ENCODE measurements at places on chromosomes 2 and 18. TPM values are rescaled to one million over a fixed set of nuclear protein-coding genes. Genes with fewer than 3 reads are reported as not detected.

Gene GPAT2
- not detected for total RNA-seq

DNA sequence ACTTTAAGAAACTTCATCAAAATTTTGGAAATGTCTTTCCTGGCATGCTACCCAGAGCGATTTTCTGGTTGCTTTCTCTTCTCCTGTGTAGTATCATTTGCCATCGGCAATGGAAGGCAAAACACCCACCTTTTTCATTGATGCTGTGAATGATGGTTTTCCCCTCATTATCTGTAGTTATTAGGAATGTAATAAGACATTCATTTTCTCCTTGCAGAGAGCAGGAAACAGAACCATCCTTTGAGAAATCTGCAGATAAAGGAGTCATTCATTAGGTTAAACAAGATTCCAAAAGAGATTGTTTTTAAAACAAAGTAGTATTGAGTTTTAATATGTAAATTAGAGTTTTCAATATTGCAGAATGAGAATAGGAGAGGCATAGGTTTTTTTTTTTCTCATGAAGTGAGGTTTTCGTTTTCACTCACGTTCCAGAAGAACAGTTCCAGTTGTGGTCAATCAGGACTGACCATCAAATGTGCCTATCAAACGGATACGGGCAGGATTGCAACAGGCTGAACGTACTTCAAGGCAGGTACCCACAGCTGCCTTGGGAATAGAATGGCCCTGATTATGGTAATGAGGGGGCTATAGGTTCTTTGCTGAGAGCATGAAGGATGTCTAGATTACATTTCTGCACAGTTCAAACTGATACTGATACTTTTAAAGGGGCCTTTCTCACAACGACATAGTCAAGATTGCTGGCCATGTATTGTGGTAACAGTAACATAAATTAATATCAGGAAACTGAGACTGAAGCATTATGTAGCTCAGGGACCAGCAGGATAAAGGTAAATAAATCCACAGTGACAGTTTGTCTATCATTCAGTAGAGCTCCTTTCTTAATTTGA is 49.8 kb upstream of the PLA2R1 start:
- DNase-seq: no peak
- H3K27ac ChIP-seq: no peak overlapping the region
- H3K36me3 ChIP-seq: no peaks in the 10 kb centered on the region
- no peaks in the 10 kb centered on the region for H3K27me3 ChIP-seq
- no peak overlapping the region for H3K4me3 ChIP-seq
- H3K4me1 ChIP-seq: no peaks in the 10 kb centered on the region

Gene NUP35
- 12.0 TPM for total RNA-seq

- H3K27me3 ChIP-seq: no peaks in the 10 kb centered on the region
- H3K4me1 ChIP-seq: no peaks in the 10 kb centered on the region
- no peak overlapping the region for H3K4me3 ChIP-seq
- no peaks in the 10 kb centered on the region for H3K36me3 ChIP-seq
These were observed 171.9 kb downstream of the KLHL29 start for GRCh38 chr2:23556929-23557328.

Gene UGT1A3
- not detected for total RNA-seq

- H3K36me3 ChIP-seq: no peaks in the 10 kb centered on the region
- peak overlapping the region; percentile 30 for H3K4me3 ChIP-seq
- peaks cover 24% of the 10 kb centered on the region for H3K4me1 ChIP-seq
- DNase-seq: peak; percentile 3
- peaks cover 54% of the 10 kb centered on the region for H3K27me3 ChIP-seq
These were observed 916 bp downstream of the TNFRSF11A start for GRCh38 chr18:62325806-62326645.

Gene GREB1L
- 16.2 TPM for total RNA-seq

GRCh38 chr2:197308585-197308984 is 2.0 kb downstream of the ANKRD44 start:
- no peak for DNase-seq
- no peaks in the 10 kb centered on the region for H3K27me3 ChIP-seq
- H3K4me3 ChIP-seq: no peak overlapping the region
- H3K27ac ChIP-seq: no peak overlapping the region

- no peaks in the 10 kb centered on the region for H3K36me3 ChIP-seq
- H3K27me3 ChIP-seq: peaks cover 53% of the 10 kb centered on the region
- DNase-seq: no peak
- H3K27ac ChIP-seq: no peak overlapping the region
These were observed 127.0 kb upstream of the AGAP1 start for GRCh38 chr2:235366807-235367206.

- peak; percentile 35 for DNase-seq
- H3K27me3 ChIP-seq: no peaks in the 10 kb centered on the region
- no peak overlapping the region for H3K4me3 ChIP-seq
- no peak overlapping the region for H3K27ac ChIP-seq
These were observed 5.5 kb upstream of the RMDN2 start for GRCh38 chr2:37919631-37920032.

- peaks cover 8% of the 10 kb centered on the region for H3K4me1 ChIP-seq
- no peak overlapping the region for H3K4me3 ChIP-seq
- no peak for DNase-seq
- no peak overlapping the region for H3K27ac ChIP-seq
- no peaks in the 10 kb centered on the region for H3K27me3 ChIP-seq
- H3K36me3 ChIP-seq: no peaks in the 10 kb centered on the region
These were observed 11.2 kb upstream of the CYP27C1 start for GRCh38 chr2:127231130-127231865.

- no peaks in the 10 kb centered on the region for H3K4me1 ChIP-seq
- H3K4me3 ChIP-seq: no peak overlapping the region
- DNase-seq: no peak
- H3K36me3 ChIP-seq: peaks cover 50% of the 10 kb centered on the region
- no peak overlapping the region for H3K27ac ChIP-seq
These were observed 36.6 kb downstream of the CEP68 start for GRCh38 chr2:65092791-65093190.

- no peak overlapping the region for H3K4me3 ChIP-seq
- no peaks in the 10 kb centered on the region for H3K36me3 ChIP-seq
- no peaks in the 10 kb centered on the region for H3K4me1 ChIP-seq
- H3K27me3 ChIP-seq: no peaks in the 10 kb centered on the region
- no peak overlapping the region for H3K27ac ChIP-seq
- DNase-seq: no peak
These were observed 99.6 kb downstream of the FMNL2 start for GRCh38 chr2:152434395-152435182.

GRCh38 chr2:69693775-69694450 is 48.0 kb upstream of the ANXA4 start:
- peaks cover 36% of the 10 kb centered on the region for H3K4me1 ChIP-seq
- H3K27me3 ChIP-seq: peaks cover 6% of the 10 kb centered on the region
- H3K27ac ChIP-seq: no peak overlapping the region

- no peak overlapping the region for H3K27ac ChIP-seq
- no peak for DNase-seq
- H3K4me1 ChIP-seq: no peaks in the 10 kb centered on the region
- H3K36me3 ChIP-seq: no peaks in the 10 kb centered on the region
- H3K27me3 ChIP-seq: no peaks in the 10 kb centered on the region
These were observed 200.3 kb upstream of the SLC39A10 start for GRCh38 chr2:195456771-195457170.

- no peak overlapping the region for H3K4me3 ChIP-seq
- no peaks in the 10 kb centered on the region for H3K36me3 ChIP-seq
- peaks cover 2% of the 10 kb centered on the region for H3K27me3 ChIP-seq
- H3K4me1 ChIP-seq: peaks cover 6% of the 10 kb centered on the region
These were observed 45.9 kb upstream of the AFF3 start for GRCh38 chr2:100188326-100188725.

- peaks cover 24% of the 10 kb centered on the region for H3K4me1 ChIP-seq
- no peaks in the 10 kb centered on the region for H3K36me3 ChIP-seq
- peak overlapping the region; percentile 58 for H3K27ac ChIP-seq
- H3K27me3 ChIP-seq: no peaks in the 10 kb centered on the region
These were observed 637.1 kb upstream of the CHAC2 start for GRCh38 chr2:53130441-53130943.

GRCh38 chr2:38719706-38720105 is 31.5 kb downstream of the SRSF7 start:
- H3K36me3 ChIP-seq: no peaks in the 10 kb centered on the region
- H3K27me3 ChIP-seq: no peaks in the 10 kb centered on the region
- H3K27ac ChIP-seq: no peak overlapping the region
- peaks cover 14% of the 10 kb centered on the region for H3K4me1 ChIP-seq
- H3K4me3 ChIP-seq: no peak overlapping the region
- DNase-seq: no peak

DNA sequence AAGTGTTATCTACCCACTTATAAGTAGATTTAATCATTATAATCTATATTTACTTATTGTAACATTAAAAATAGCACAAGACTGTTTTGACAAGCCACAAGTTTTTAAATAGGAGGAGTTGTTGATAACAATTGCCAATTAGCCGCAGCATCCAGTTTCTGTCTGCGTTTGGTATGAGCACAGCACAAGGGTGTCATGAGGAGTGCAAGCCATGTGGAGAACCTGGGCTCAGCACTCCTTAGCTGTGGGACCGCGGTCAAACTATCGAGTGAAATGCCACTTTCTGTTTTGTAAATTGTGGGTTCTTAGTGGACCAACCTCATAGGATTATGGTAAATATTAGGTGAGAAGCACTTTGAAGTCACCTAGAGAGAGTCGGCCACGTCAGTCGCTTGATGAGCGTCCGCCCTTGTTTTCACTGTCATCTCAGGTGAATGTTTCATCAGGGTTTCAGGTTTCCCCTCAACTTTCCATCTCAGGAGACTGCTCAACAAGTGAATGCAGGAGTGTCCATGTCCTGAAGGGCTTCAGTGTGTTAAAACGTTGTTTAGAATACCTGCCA is 294.5 kb downstream of the ZNF407 start:
- H3K36me3 ChIP-seq: no peaks in the 10 kb centered on the region
- no peaks in the 10 kb centered on the region for H3K27me3 ChIP-seq
- no peak for DNase-seq
- H3K4me3 ChIP-seq: no peak overlapping the region
- no peaks in the 10 kb centered on the region for H3K4me1 ChIP-seq

Gene SETBP1
- 12.4 TPM for total RNA-seq

DNA sequence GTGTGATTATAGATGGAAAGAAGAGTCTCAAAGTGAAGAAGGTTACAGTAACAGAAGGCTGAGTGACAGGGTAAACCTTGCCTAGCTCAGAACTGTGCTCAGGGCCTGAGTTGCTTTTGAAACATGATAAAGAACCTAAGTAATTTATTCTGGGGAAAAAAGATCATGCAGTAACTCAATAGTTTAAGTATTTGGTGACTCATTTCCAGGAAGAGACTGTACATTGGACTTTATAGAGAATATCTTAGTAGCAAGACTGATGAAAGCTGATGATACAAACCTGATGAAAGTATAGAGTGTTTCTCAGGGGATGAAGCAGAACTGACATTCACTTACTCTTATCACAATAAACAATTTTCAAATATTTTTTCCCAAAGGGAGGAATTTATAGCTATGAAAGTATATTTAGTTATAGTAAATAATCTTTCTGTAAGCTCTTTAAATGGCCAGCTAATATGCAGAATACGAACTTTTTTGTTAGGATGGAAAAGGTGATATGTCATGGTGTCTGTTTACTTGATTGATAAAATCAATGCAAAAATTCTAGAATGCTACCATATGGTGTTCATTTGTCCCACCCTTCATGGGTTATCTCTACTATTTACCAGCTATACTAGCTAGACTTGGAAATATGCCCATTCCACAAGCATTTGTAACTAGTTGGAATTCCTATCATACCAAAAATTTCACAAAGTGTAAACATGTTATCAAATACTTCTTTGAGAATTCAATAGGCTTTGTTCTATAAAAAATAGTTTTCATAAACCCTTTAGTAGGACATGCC is 1265.5 kb upstream of the ACVR2A start:
- no peaks in the 10 kb centered on the region for H3K36me3 ChIP-seq
- H3K4me1 ChIP-seq: peaks cover 12% of the 10 kb centered on the region
- no peak overlapping the region for H3K4me3 ChIP-seq
- H3K27me3 ChIP-seq: no peaks in the 10 kb centered on the region

GRCh38 chr2:112053917-112054846 is 887 bp upstream of the TMEM87B start:
- no peaks in the 10 kb centered on the region for H3K27me3 ChIP-seq
- H3K4me3 ChIP-seq: peak overlapping the region; percentile 52
- H3K36me3 ChIP-seq: no peaks in the 10 kb centered on the region
- peak overlapping the region; percentile 76 for H3K27ac ChIP-seq

Gene CCBE1
- 4.1 TPM for total RNA-seq

- peak; percentile 85 for DNase-seq
- H3K4me1 ChIP-seq: no peaks in the 10 kb centered on the region
- no peak overlapping the region for H3K4me3 ChIP-seq
- H3K36me3 ChIP-seq: no peaks in the 10 kb centered on the region
- peaks cover 3% of the 10 kb centered on the region for H3K27me3 ChIP-seq
These were observed 12.6 kb upstream of the ID2 start for GRCh38 chr2:8669157-8669817.

Gene G6PC2
- total RNA-seq: not detected

Gene SP110
- 61.7 TPM for total RNA-seq

DNA sequence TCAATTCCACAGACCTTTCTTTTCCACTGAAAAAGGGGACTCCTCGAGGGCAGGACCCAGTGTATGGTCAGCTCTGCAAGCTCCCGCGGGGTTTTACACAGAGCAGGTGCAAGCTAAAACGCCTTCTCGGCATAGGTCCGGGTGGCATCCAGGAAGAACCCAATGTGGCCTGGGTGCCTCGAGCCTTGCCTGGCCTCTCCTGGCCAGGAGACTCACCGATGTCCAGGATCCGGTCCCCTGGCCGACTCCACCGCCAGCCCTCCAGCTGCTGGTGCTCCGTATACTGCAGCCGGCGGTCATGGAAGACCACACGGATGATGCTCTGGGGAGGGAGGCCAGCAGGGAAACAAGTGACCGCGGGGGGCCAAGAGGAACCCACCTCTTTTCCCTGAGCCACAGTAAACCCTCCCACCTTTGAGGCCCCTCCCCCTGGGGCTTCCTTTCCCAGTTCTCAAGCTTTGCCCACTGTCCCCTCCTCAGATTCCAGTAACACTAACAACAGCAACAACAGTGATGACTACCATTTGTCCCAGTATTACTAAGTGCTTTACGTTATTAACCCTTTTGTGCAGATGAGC is 36.1 kb downstream of the TFCP2L1 start:
- no peak overlapping the region for H3K27ac ChIP-seq
- H3K4me1 ChIP-seq: no peaks in the 10 kb centered on the region
- no peak for DNase-seq
- H3K36me3 ChIP-seq: no peaks in the 10 kb centered on the region

GRCh38 chr2:144774809-144775208 is 254.9 kb upstream of the ZEB2 start:
- H3K4me3 ChIP-seq: no peak overlapping the region
- DNase-seq: no peak
- no peaks in the 10 kb centered on the region for H3K4me1 ChIP-seq
- no peaks in the 10 kb centered on the region for H3K27me3 ChIP-seq
- no peak overlapping the region for H3K27ac ChIP-seq

GRCh38 chr2:172951554-172951953 is 124.1 kb upstream of the MAP3K20 start:
- H3K36me3 ChIP-seq: no peaks in the 10 kb centered on the region
- H3K27ac ChIP-seq: no peak overlapping the region
- no peaks in the 10 kb centered on the region for H3K27me3 ChIP-seq
- DNase-seq: no peak
- peaks cover 9% of the 10 kb centered on the region for H3K4me1 ChIP-seq

Data from astrocyte (in vitro differentiated cells and primary cell).